ENCODE measurements at places on chromosomes 12 and 14. TPM values are rescaled to one million over a fixed set of nuclear protein-coding genes. Genes with fewer than 3 reads are reported as not detected.
A peak's percentile ranks its signal among the peaks of the same experiment; 100 is the strongest.

GRCh38 chr12:47885012-47885501 is 19.7 kb downstream of the VDR start:
- no peak for DNase-seq

DNA sequence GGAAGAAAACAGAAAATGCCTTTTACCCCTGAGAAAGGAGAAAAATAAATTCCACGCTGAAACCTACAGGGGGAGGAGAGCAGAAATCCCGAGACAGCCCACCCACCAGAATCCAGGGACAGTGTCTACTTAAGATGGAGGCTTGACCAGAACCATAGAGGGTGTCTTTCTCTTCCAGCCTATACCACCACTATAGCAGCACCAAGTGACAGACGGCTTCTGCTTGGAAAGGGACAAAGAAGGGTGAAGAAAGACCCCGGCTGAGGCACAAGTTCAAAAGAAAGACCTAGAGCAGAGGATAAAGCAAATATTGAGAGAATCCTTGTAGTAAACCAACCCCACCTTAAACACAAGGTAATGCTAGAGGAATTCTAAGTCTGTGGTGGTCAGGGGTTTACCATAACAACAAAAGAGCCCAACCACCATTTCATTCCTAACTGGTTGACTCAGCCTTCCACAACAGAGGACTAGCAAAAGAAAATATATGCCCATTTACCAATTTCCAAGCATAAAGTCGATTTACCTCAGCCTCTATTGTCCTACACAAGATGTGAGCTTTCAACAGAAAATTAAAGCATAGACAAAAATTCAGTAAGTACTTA is 105.3 kb upstream of the FOXG1 start:
- DNase-seq: peak; percentile 89

DNA sequence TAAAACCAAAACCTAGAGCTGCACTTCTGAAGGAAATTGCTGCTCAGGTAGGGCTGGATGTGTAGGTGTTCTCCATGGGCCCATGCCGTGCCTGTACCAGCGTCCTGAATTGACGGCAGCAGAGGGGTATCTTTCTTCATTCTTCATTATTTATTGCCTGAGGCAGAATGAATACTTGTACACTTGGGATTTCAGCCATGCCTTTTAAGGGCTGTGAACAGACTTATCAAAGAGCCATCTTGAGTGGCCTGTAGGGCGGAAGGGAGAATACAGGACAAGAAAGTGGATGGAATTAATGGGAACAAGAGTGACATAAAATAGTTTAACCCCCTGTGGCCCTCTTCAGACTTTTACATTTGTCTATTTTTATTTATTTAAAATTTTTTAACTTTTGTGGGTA is 61.4 kb downstream of the RASSF3 start:
- no peak for DNase-seq

The CMTM5 gene
- total RNA-seq: not detected

The DICER1 gene
- 35.0 TPM for total RNA-seq

DNA sequence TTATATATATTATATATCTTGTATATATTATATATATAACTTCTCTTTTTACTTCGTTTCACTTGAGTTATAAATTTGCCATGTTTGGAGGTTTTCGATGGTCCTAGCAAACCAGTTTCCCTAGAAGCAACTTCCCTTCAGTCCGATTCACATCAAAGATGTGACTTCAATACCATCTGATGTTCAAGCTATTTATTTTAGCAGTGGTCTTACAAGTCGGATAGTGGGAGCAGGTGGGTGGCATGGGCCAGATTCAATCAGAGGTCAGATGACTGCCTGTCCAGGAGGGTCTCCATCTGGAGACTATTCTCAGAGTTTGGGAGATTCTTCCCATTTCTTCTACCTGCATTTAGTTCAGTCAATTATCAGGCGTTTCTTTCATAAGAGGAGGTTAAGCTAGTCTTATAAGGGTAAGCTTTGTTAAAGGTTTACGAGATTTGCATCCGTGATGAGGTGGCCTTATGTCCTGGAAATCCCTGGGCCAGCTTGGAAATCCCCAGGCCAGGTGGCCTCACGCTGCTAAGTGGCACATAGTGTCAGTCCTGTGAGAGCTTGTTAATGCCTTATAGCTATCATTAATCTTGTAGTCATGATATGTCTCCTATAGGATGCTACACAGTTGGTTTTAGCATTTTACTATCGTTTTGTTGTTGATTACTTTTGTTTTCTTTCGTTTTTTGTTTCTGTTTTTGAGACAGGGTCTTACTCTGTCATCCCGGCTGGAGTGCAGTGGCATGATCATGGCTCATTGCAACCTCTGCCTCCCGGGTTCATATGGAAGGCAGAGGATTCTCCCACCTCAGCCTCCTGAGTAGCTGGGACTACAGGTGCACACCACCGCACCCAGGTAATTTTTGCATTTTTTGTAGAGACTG is 145.8 kb downstream of the BICD1 start:
- DNase-seq: peak; percentile 12

GRCh38 chr12:6215932-6216494 is 15.8 kb downstream of the CD9 start:
- peak; percentile 97 for DNase-seq

The TSPAN8 gene
- total RNA-seq: not detected

GRCh38 chr12:34290381-34290995 is 268.2 kb downstream of the ALG10 start:
- peak; percentile 4 for DNase-seq

- DNase-seq: peak; percentile 47
Measured at GRCh38 chr12:106248846-106249371, 1.1 kb upstream of the CKAP4 start.

- no peak for DNase-seq
Measured at GRCh38 chr14:99039331-99040041, 232.5 kb downstream of the BCL11B start.

- DNase-seq: peak; percentile 19
Measured at GRCh38 chr12:80709811-80710726, 2.6 kb downstream of the MYF6 start.

The GDF3 gene
- not detected for total RNA-seq

The IL22 gene
- not detected for total RNA-seq

GRCh38 chr12:57236201-57236924 is 6.9 kb downstream of the SHMT2 start:
- no peak for DNase-seq

GRCh38 chr12:124021007-124021406 is 48.0 kb downstream of the ZNF664 start:
- no peak for DNase-seq

Measured in Daoy (cell line).